Gastroesophageal sphincter (tissue), 4 donors: ENCODE measurements at places on chromosomes 6 and 20.
A peak's percentile ranks its signal among the peaks of the same experiment; 100 is the strongest.

DNA sequence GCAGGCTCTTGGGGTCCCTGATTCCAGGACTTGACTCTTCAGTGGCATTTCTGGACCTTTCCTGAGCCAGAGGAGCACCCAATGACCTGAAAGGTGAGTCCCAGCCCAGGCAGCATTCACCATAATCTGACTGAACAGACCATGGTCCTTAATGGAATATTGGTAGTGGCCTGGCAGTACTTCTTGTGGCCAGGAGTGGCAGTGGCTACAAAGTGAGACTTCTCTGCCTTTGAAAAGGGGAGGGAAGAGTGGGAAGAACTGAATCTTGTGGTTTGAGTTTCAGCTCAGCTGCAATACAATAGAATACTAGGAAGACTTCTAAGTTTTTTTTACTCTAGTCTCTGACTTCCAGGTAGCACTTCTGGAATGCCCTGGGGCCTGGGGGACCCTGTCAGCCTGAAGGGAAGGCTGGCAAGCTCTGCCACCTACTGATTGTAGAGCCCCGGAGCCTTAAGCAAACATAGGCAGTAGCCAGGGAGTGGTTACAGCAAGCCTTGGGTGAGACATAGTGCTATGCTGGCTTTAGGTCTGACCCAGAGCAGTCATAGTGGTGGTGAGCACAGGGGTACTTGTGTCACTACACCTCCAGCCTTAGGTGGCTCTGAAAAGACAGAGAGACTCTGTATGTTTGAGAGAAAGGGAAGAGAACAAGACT lies 674.2 kb upstream of the MANEA start:
- H3K27ac ChIP-seq, result no peak overlapping the region
- no peak for ATAC-seq
- H3K4me1 ChIP-seq, result no peaks in the 10 kb centered on the region
- H3K4me3 ChIP-seq, result no peak overlapping the region
- H3K27me3 ChIP-seq, result no peaks in the 10 kb centered on the region
- H3K36me3 ChIP-seq, result no peaks in the 10 kb centered on the region

DNA sequence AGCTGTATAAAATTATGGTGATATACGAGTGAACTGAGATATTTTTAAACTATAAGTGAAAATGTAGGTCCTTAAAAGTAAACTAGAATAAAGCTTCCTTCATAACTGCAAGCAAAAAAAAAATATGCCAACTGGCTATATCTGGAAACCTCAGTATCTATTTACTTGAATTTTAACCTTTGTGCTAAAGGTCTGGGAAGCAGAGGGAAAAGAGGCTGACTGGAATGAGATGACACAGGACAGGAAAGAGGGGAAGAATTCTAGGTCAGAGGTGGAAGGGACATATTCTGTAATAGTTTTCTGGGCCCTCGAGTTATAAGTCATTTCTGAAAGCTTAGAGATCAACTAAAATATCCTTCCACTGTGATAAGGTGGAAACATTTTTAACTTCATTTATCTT lies 46.8 kb downstream of the AIG1 start:
- H3K4me3 ChIP-seq, result no peak overlapping the region
- no peaks in the 10 kb centered on the region for H3K36me3 ChIP-seq
- H3K27ac ChIP-seq, result no peak overlapping the region
- ATAC-seq, result no peak

GRCh38 chr20:23668477-23668951 lies 20.3 kb downstream of the CST4 start:
- no peaks in the 10 kb centered on the region for H3K36me3 ChIP-seq
- no peak overlapping the region for H3K4me3 ChIP-seq
- no peaks in the 10 kb centered on the region for H3K4me1 ChIP-seq
- no peaks in the 10 kb centered on the region for H3K27me3 ChIP-seq
- H3K27ac ChIP-seq, result no peak overlapping the region
- peak; percentile 66 for ATAC-seq

GRCh38 chr20:33563788-33564187 lies 73.9 kb downstream of the CBFA2T2 start:
- H3K4me3 ChIP-seq, result no peak overlapping the region
- no peak for ATAC-seq
- H3K4me1 ChIP-seq, result peaks cover 65% of the 10 kb centered on the region

- peak overlapping the region; percentile 76 for H3K4me3 ChIP-seq
- no peak for ATAC-seq
- no peaks in the 10 kb centered on the region for H3K27me3 ChIP-seq
These were observed 645 bp downstream of the DDX39B start for GRCh38 chr6:31541059-31541657.

DNA sequence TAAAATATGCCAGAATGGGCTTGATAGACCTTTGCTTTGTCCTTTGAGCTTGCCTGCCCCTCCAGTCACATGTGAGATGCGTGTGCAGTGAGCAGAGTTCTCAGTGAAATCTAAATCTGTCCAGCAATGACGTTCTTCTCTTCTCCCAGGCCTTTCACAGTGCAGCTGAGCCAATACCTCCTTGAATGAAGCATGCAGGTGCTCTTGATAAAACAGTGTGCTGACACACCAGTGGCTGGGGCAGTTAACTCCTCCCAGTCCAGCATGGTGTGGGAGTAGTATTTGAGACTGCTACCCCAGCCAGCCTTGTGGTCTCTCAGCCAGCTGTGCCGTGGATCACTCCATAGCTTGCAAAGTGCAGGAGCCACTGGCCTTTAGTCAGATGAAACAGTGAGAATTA lies 240.5 kb downstream of the FARS2 start:
- H3K27me3 ChIP-seq, result no peaks in the 10 kb centered on the region
- H3K36me3 ChIP-seq, result no peaks in the 10 kb centered on the region
- no peak for ATAC-seq
- no peaks in the 10 kb centered on the region for H3K4me1 ChIP-seq
- no peak overlapping the region for H3K4me3 ChIP-seq

GRCh38 chr6:99026135-99026534 lies 78.4 kb upstream of the FBXL4 start:
- H3K36me3 ChIP-seq, result no peaks in the 10 kb centered on the region
- no peak for ATAC-seq
- H3K27ac ChIP-seq, result no peak overlapping the region
- no peaks in the 10 kb centered on the region for H3K27me3 ChIP-seq
- no peak overlapping the region for H3K4me3 ChIP-seq

DNA sequence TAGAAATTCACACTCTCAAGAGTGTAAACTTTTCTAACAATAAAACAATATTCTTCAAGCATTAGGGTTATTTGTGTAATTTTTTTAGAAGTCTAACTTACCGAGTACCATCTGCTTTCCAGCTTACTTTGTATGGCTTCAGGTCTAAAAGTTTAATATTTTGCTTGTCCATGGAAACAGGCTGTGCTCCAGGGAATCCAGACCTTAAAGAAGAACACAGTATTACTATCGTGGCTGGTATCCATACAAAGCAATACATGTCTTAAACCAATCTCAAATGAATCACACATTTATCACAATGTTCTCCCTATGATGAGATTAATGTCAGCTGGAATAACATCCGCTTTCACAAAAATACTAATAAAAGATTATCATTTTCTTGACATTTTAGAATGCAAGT lies 73.0 kb downstream of the RNGTT start:
- no peaks in the 10 kb centered on the region for H3K27me3 ChIP-seq
- H3K4me1 ChIP-seq, result peaks cover 8% of the 10 kb centered on the region
- H3K27ac ChIP-seq, result no peak overlapping the region
- H3K36me3 ChIP-seq, result no peaks in the 10 kb centered on the region
- H3K4me3 ChIP-seq, result no peak overlapping the region

DNA sequence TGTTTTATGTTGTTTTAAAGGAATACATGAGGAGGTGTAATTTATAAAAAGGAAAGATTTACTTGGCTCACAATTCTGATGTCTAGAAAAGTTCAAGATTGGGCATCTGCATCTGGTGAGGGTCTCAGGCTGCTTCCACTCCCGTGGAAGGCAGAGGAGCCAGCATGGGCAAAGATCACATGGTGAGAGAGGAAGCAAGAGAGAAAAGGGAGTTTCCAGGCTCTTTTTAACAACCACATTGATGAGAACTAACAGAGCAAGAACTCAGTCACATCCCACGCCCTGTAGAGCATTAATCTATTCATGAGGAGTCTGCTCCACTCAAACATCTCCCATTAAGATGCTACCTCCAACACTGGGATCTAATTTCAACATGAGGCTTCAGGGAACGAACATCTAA lies 1666.3 kb downstream of the HACE1 start:
- no peak overlapping the region for H3K27ac ChIP-seq
- no peaks in the 10 kb centered on the region for H3K36me3 ChIP-seq
- no peak for ATAC-seq
- H3K4me3 ChIP-seq, result no peak overlapping the region
- no peaks in the 10 kb centered on the region for H3K4me1 ChIP-seq

- no peak for ATAC-seq
- H3K27ac ChIP-seq, result no peak overlapping the region
- H3K4me3 ChIP-seq, result no peak overlapping the region
- peaks cover 10% of the 10 kb centered on the region for H3K27me3 ChIP-seq
- no peaks in the 10 kb centered on the region for H3K4me1 ChIP-seq
- no peaks in the 10 kb centered on the region for H3K36me3 ChIP-seq
These were observed 5.3 kb downstream of the RIPOR2 start for GRCh38 chr6:24930431-24930871.

DNA sequence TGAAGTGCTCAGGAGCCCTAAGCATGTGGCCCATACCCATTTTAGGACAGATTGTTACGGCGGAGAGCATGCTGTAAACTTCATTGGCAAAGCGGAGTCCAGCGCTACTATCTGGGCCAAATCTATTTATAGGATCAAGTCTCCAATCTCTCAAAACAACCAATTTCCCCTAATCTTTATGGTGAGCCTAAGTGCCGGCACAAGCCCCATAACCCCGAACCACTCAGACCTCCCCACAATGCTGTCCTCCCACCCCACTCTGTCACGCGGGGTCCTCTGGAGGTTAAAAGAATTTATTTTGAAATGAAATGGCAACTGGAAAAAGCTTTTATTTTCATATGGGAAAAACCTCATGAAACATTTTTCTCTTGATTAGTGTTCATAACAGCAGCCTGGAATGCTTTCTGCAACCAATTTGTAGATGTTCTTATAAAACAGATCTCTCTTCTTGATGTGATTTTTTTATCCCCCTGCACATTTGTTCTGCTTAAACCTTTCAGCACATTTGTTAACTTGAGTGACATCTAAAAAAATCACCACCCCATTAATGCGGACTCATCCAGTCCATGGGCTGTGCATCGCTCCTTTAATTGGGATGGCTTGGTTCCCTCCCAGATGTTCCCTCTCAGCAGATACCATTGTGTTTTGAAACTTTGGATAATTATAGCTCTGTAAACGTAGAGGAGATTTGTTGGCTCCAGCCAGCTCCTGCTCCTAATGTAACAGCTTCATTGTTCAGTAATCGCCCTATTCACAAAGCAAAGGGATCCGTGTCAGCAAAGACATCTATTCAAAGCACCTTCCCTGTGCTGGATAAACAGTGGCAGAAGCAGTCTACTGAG lies 323.6 kb downstream of the CD83 start:
- no peaks in the 10 kb centered on the region for H3K36me3 ChIP-seq
- peak; percentile 93 for ATAC-seq
- H3K4me3 ChIP-seq, result peak overlapping the region; percentile 21
- no peaks in the 10 kb centered on the region for H3K27me3 ChIP-seq

DNA sequence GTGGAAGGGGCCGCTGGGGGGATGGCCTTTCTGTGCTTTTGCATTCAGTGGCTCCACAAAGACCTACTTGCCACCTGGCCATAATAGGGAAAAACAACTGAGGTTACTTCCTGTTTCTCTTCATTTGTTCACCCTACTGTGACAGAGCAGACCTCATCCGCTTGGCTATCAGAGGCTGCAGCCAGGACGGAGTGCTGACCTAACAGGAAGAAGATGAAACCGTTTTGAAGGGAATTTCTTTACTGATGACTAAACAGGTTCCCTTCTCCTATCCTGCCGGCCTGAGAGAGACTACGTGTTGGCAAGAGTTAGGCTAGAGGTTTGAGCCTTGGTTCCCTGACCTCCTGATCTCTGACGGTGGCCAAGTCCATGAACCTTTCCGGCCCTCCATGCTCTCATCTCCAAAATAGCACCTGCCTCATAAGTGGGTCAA lies 21.3 kb downstream of the PRR18 start:
- H3K36me3 ChIP-seq, result no peaks in the 10 kb centered on the region
- no peak overlapping the region for H3K4me3 ChIP-seq
- H3K27ac ChIP-seq, result no peak overlapping the region
- peak; percentile 47 for ATAC-seq

DNA sequence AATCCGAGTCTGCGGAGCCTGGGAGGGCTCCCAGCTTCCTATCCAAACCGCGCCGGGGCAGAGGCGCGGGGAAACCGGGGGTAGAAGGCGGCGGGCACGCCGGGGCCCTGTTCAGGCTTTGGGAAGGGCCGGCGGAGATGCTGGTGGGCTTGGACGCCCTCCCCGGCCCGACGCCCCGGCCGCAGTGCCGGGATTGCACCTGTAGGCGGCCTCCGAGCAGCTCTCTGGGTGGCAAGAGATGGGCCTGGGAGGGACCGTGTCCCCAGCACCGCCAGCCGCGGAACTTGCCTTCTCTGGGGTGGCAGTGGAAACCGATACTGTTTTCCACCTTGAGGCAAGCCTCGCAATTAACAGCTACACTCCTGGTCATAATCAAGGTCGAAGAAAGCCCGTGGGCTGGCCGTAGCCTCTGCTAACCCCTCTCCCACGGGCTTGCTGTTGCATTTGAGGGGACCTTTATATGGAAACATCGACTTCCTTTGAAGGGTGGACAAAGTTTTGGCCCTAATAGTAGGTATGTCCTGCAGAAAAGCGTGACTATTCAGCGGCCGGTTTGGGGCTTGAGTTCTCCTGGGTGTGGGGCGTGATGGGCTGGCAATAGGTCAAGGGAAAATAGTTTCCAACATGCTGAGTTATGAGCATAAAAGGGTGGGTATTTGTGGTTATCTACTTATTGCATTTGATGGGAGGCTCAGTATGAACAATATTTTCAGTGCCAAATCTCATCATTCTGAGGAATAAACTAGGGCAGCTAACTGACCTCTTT lies 1.1 kb upstream of the JAG1 start:
- no peaks in the 10 kb centered on the region for H3K4me1 ChIP-seq
- H3K27ac ChIP-seq, result peak overlapping the region; percentile 99
- no peaks in the 10 kb centered on the region for H3K36me3 ChIP-seq
- ATAC-seq, result peak; percentile 60

DNA sequence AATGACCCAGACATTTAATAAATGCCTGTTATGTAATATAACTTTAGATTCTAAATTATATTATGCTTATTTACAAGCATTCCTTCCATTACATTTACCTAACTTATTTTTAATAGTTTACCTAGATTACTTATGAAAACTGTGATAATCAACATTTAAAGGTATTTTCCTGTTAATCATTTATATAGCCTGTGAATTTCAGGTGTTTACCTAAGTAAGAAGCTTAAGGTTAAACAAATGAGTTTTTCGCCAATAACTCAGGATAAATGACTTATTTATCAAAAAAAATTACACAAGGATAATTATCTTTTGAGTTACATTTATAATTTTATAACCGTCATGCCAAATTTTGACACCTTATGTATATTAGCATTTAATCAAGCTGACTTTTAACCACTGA lies 35.5 kb downstream of the UBD start:
- no peaks in the 10 kb centered on the region for H3K27me3 ChIP-seq
- ATAC-seq, result no peak
- no peaks in the 10 kb centered on the region for H3K36me3 ChIP-seq

- no peaks in the 10 kb centered on the region for H3K4me1 ChIP-seq
- no peaks in the 10 kb centered on the region for H3K36me3 ChIP-seq
- H3K27me3 ChIP-seq, result no peaks in the 10 kb centered on the region
- no peak overlapping the region for H3K27ac ChIP-seq
- ATAC-seq, result no peak
These were observed 770.3 kb upstream of the SLC35B3 start for GRCh38 chr6:9205645-9206044.

GRCh38 chr6:149754548-149754947 lies 5.0 kb downstream of the PCMT1 start:
- no peaks in the 10 kb centered on the region for H3K27me3 ChIP-seq
- no peak overlapping the region for H3K4me3 ChIP-seq
- H3K4me1 ChIP-seq, result peaks cover 12% of the 10 kb centered on the region
- H3K36me3 ChIP-seq, result no peaks in the 10 kb centered on the region
- H3K27ac ChIP-seq, result no peak overlapping the region
- ATAC-seq, result no peak
